Epithelial cell of umbilical artery (primary cell): ENCODE measurements at places on chromosomes 13 and 19. TPM values are rescaled to one million over a fixed set of nuclear protein-coding genes. Genes with fewer than 3 reads are reported as not detected.

Gene SHISA2
- total RNA-seq = 14.6 and 50.7 TPM in 2 replicates

Gene ZNF253
- total RNA-seq = 2.9 and 7.4 TPM in 2 replicates

Gene SIAH3
- total RNA-seq = under 0.01 TPM in 1 of 2 replicates, not detected in the other

Gene TMPRSS9
- total RNA-seq = not detected in 2 replicates

Gene SMIM17
- 0.32 TPM in 1 of 2 replicates, not detected in the other for total RNA-seq

Gene TGFBR3L
- 2.3 TPM in 1 of 2 replicates, not detected in the other for total RNA-seq

Gene GNA15
- under 0.01 and 0.15 TPM in 2 replicates for total RNA-seq

Gene PLPP2
- total RNA-seq = 12.0 and 18.5 TPM in 2 replicates

Gene TPP2
- total RNA-seq = 49.4 and 55.6 TPM in 2 replicates

Gene C1QTNF9
- not detected in 2 replicates for total RNA-seq

Gene TNFSF13B
- total RNA-seq = 0.32 and 0.61 TPM in 2 replicates

Gene ZNF585A
- total RNA-seq = 5.5 and 11.7 TPM in 2 replicates

Gene AMER2
- total RNA-seq = not detected in 2 replicates

Gene C5AR2
- not detected in 2 replicates for total RNA-seq

Gene PCDH17
- total RNA-seq = 1.3 and 1.4 TPM in 2 replicates

Gene CYP2A7
- not detected in 2 replicates for total RNA-seq

Gene ARHGAP33
- 2.6 and 4.0 TPM in 2 replicates for total RNA-seq

Gene DCLK1
- 3.2 and 4.6 TPM in 2 replicates for total RNA-seq

Gene GIPC1
- 144 and 154 TPM in 2 replicates for total RNA-seq

Gene UFM1
- 73.7 and 115 TPM in 2 replicates for total RNA-seq

Gene CPB2
- total RNA-seq = not detected in 2 replicates

Gene ZNF709
- 2.3 and 4.6 TPM in 2 replicates for total RNA-seq

Gene TEX101
- not detected in 2 replicates for total RNA-seq

Gene CPAMD8
- total RNA-seq = 0.30 and 0.65 TPM in 2 replicates

Gene ZNF793
- under 0.01 and 0.15 TPM in 2 replicates for total RNA-seq

Gene CRX
- total RNA-seq = not detected in 2 replicates

Gene OLFM2
- 0.46 and 5.2 TPM in 2 replicates for total RNA-seq

Gene SELENOV
- total RNA-seq = not detected in 2 replicates

Gene KLK14
- under 0.01 TPM in 1 of 2 replicates, not detected in the other for total RNA-seq

Gene TMIGD2
- total RNA-seq = not detected in 2 replicates

Gene ZNF675
- total RNA-seq = 5.5 and 11.7 TPM in 2 replicates

Gene ZNF582
- 0.91 and 2.6 TPM in 2 replicates for total RNA-seq

Gene ZNF491
- total RNA-seq = 0.65 and 1.5 TPM in 2 replicates

Gene ZNF208
- total RNA-seq = not detected in 2 replicates

Gene LIG4
- 14.9 and 16.7 TPM in 2 replicates for total RNA-seq

Gene ABHD17A
- total RNA-seq = 125 and 126 TPM in 2 replicates

Gene NR2C2AP
- total RNA-seq = 12.0 and 17.9 TPM in 2 replicates

Gene TRIM13
- 27.0 and 36.9 TPM in 2 replicates for total RNA-seq

Gene KLK12
- not detected in 2 replicates for total RNA-seq

Gene ADGRE3
- total RNA-seq = not detected in 2 replicates

Gene ZNF554
- total RNA-seq = 2.6 TPM in 2 replicates

Gene ODAD3
- under 0.01 TPM in 1 of 2 replicates, not detected in the other for total RNA-seq

Gene BEST2
- not detected in 2 replicates for total RNA-seq

Gene LILRA1
- total RNA-seq = not detected in 2 replicates

Gene CNFN
- not detected in 2 replicates for total RNA-seq

Gene NKPD1
- total RNA-seq = 0.30 and 0.32 TPM in 2 replicates

Gene CCDC70
- not detected in 2 replicates for total RNA-seq

Gene NXNL1
- total RNA-seq = not detected in 2 replicates
